ENCODE measurements at places on chromosomes 1 and 21. TPM values are rescaled to one million over a fixed set of nuclear protein-coding genes. Genes with fewer than 3 reads are reported as not detected.

Gene TRAF3IP3
- 194 TPM for total RNA-seq

Gene KCNJ6
- total RNA-seq, result not detected

Gene LAX1
- total RNA-seq, result 21.1 TPM

Gene AMPD1
- not detected for total RNA-seq

Gene RIIAD1
- not detected for total RNA-seq

Gene RAD54L
- 64.6 TPM for total RNA-seq

Measured in activated CD8-positive, alpha-beta T cell treated with anti-CD3 and anti-CD28 coated beads for 36 hours (primary cell).